Activated CD8-positive, alpha-beta memory T cell treated with anti-CD3 and anti-CD28 coated beads for 1 hour (primary cell): ENCODE measurements at places on chromosomes 7 and 10.

- no peak for DNase-seq
Measured at GRCh38 chr7:158414486-158414961, 173.1 kb downstream of the PTPRN2 start.

- no peak for DNase-seq
Measured at GRCh38 chr10:132605390-132605789, 67.8 kb downstream of the INPP5A start.

- DNase-seq = no peak
Measured at GRCh38 chr10:91742229-91742628, 56.0 kb upstream of the TNKS2 start.

DNA sequence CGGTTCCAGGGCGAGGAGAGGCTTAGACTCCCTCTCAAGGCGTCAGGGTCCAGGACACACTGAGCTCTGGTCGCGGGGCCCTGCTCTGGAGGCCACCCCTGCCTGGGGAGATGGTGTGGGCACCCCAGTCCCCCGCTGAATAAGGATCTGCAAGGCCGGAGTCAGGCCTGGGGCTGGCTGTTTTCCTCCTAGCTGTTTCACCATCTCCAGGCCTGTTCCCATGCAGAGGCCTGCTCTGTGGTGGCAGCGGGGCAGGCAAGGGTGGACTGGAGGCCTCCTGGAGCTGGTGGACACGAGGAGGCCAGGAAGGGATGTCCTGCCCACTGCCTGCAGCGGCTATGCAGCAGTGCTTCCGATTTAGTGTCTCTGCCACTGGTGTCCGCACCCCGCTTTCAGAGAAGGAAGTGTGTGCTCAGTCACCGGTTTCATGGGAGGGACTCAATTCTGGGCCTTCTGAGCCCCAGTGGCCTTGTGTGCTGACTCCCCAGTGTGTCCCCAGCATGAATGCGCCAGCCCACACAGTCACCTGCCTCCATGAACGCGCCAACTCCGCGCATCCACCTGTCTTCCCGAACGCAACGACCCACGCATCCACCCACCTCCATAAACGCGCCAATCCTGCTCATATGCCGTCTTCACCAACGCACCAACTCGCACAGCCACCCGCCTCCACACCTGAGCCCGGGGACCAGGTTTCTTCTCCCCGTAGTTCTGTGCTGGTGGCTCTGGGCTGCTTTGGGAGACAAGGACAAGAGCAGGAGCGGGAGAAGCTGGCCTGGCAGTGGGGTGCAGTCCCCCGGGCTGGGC, 14.5 kb upstream of the GPR146 start:
- no peak for DNase-seq

- no peak for DNase-seq
Measured at GRCh38 chr7:84492098-84493034, 297.8 kb upstream of the SEMA3A start.

GRCh38 chr10:34145715-34146114, 669.4 kb downstream of the PARD3 start:
- no peak for DNase-seq

DNA sequence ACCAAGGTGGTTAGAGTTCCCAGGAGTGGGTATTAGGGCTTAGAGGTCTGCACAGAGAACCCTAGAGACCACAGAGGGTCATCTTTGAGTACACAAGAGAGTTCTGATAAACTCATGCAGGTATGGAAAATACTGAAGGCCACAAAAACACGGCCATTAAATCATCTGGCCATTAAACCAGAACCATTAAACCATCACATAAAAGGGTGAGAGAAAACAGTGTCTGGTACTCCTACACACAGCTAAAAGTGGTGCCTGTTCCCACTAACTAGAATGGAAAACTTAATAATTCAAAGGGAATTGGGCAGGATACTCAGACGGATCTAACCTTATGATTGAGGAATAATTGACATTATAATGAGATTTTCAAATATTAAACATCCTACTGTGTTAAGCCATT, 679.4 kb downstream of the TNS3 start:
- DNase-seq = no peak

DNA sequence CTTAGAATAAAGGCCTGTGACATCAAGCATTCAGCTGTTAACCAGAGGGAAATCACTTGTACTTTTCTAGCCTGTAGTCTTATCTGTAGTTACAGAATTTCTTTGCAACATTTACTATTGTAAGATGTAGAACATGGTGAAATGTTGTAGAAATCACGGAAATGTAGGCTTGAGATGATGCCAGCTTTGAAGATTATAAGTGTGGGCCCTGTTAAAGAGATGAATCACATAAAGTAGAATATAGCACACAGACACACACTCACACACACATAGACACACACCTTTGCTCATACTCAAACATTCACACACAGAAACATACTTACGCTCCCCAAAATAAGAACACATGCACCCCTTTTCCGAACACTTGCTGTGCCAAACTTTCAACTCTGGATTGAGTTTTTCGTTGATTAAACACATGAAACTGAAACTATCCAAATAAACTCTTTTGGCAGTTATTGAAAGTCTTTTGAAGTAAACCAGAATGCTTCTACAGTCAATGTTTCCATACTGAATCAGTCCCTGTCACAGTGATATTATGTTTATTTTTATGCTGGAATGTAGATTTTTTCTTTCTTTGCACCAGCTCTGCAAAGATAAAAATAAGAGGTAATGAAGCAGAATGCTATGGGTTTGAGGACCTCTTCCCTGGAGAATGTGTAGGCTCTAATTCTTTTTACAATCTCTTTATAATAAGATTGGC, 230.3 kb upstream of the MEOX2 start:
- no peak for DNase-seq

GRCh38 chr7:71925663-71926062, 486.5 kb downstream of the CALN1 start:
- DNase-seq = no peak

- no peak for DNase-seq
Measured at GRCh38 chr7:70763961-70764691, 367.8 kb upstream of the GALNT17 start.

DNA sequence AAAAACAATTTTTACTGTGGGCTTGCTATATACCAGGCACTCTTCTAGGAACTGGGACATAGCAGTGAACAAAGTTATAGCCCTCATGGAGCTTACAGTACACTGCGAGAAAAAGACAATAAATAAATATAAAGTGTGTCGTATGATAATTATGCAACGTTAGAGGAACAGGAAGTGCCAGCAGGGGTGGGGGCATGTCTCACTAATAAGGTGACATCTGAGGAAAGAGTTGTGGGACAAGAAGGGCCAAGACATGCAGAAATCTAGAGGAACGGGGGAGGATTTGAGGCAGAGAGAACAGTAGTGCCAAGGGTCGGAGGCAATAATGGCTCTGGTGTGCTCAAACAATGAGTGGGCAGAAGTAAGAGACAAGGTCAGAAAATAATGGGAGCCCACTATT, 52.8 kb downstream of the LMBR1 start:
- DNase-seq = no peak

- no peak for DNase-seq
Measured at GRCh38 chr10:8594711-8595110, 540.2 kb downstream of the GATA3 start.

GRCh38 chr7:37758501-37759045, 75.0 kb downstream of the GPR141 start:
- no peak for DNase-seq

DNA sequence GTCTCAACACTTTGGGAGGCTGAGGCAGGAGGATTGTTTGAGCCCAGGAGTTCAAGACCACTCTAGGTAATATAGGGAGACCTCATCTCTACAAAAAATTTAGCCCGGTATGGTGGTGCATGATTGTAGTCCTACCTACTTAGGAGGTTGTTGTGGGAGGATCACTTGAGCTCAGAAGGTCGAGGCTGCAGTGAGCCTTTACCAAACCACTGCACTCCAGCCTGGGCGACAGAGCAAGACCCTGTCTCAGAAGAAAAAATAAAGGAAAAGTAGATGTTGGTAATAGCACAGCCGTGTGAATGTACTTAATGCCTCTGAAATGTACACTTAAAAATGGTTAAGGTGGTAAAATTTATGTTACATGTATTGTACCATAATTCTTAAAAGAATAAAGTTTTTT, 25.3 kb downstream of the TIMM23 start:
- no peak for DNase-seq

DNA sequence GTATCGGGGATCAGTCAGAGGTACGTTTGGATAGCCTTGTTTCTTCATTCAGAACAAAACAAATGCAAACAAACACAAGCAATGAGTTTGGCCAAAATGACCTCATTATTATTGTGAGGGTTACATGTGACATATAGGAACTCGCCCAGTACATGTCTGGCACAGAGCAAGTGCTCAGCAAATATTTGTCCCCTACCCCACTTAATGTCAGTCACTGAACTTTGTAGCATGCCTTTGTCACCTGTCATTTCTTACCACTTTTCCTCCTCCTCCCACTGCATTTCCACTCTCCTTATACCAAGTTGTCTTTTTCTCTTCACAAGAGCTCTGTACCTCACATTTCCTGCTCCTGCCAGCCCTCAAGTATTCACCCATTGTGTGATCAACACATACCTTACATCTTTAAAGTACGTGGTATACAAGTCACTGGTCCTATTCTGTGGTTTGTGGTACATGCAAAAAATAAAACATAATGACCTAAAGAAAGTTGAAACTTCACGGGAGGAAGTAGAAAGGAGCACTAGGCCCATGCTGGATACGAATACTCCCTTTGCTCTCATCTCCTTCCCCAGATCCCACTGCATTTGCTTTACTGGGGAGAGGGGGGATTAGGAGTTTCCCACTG, 236.0 kb downstream of the INHBA start:
- no peak for DNase-seq

- no peak for DNase-seq
Measured at GRCh38 chr7:128810997-128811396, 19.2 kb upstream of the FLNC start.

DNA sequence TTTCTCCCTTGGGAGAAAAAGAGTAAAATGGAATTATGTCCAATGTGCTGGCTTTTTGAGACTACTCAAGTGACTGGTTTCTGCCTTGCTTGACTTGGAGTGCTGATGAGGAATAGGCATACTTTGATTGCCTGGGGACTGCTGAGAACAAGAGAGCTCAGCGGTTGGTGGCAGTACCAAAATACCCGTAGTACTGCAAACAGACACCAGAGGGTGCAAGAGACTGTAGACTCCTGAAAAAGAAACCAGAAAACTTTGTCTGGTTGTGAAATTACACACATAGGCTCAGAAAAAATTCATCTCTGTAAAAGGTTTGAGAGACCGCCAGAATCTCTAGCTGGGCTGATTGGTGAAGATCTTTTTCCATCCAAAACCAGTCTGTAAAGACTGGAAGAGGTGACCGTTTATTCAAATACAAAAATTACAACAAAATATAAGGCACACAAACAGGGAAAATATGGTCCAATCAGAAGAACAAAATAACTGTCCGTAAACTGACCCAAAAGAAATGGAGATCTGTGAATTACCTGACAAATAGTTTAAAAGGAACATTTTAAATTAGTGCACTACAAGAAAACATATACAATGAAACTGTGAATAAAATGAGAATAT, 18.5 kb downstream of the BICC1 start:
- DNase-seq = no peak
